ENCODE measurements at places on chromosomes 16 and 17.

DNA sequence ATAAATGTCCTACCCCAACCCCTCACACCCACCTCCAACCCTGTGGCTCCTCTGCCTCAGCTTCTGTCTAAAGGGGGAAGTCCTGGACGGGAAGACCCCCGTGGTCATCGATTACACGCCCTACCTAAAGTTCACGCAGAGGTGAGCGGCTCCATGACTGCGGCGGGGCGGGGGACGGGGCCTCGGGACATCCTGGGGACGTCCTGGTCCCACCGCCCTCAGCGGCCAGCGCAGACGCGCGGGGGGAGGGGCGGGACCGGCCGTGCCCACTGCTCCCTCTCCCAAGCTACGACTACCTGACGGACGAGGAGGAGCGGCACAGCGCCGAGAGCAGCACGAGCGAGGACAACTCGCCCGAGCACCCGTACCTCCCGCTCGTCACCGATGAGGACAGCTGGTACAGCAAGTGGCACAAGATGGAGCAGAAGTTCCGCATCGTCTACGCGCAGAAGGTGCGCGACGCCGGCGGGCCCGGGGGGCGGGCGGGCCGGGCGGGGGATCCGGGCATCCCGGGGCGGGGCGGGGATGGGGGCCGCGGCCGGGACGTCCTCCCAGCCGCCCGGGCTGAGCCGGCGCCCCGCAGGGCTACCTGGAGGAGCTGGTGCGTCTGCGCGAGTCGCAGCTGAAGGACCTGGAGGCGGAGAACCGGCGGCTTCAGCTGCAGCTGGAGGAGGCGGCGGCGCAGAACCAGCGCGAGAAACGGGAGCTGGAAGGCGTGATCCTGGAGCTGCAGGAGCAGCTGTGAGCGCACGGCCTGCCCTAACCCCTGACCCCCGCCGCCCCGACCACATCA, 6.7 kb downstream of the RUNDC3A start:
- no peak for DNase-seq

GRCh38 chr17:8888704-8889302, 21.3 kb upstream of the PIK3R6 start:
- no peak for DNase-seq

- no peak for DNase-seq
Measured at GRCh38 chr17:44759086-44759915, 513 bp downstream of the ADAM11 start.

- DNase-seq = no peak
Measured at GRCh38 chr17:19533718-19534561, at the start of gene SLC47A1. TSS of gene SLC47A1 (plus strand) at chr17:19533854. CDS start at chr17:19533940, 86 bp downstream.

GRCh38 chr17:59527325-59527917, 38.0 kb upstream of the DHX40 start:
- no peak for DNase-seq

GRCh38 chr17:69712801-69713311, 298.4 kb downstream of the MAP2K6 start:
- no peak for DNase-seq

DNA sequence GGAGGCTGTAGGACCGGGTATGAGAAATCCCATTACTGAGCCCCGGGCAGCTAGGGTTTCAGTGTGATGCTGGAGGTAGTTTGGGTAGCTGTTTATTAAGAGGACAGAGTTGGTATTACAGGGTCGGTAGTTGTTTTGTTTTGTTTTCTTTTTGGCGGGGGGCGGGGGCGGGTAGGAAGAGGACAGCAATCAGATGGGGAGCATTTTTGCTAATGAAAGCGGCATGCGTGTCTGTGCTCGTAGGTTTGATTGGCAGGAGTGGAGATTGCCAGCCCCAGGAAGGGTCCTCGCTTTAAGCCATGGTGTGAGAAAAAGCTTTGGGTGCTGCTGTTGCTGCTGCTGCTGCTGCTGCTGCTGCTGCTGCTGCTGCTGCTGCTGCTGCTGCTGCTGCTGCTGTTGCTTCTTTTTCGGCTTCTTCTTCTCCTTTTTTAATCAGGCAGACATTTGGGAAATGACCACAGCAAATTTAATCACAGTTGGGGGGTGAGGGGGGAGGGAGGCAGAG, 498.5 kb upstream of the ZFHX3 start:
- DNase-seq = no peak

- DNase-seq = no peak
Measured at GRCh38 chr16:85897382-85897781, 1.6 kb upstream of the IRF8 start.

DNA sequence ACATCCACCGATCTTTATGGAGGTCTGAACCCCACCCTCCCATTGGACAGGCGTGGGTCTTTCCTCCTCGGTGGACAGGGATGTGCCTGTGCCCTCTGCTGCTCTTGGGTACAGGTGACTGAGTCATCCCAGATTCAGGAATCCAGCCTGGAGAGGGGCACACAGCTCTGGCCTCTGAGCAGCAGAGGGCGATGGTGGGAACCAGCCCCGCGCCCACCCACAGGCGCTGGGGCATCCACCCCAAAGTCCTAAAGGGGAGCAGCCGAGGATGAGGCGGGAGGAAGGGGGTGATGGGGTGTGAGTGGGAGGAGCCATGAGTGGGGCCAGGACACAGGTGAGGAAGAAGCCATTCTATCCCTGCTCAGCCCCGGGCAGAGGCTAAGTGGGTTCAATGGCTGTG, 35.0 kb downstream of the ENGASE start:
- DNase-seq = no peak

DNA sequence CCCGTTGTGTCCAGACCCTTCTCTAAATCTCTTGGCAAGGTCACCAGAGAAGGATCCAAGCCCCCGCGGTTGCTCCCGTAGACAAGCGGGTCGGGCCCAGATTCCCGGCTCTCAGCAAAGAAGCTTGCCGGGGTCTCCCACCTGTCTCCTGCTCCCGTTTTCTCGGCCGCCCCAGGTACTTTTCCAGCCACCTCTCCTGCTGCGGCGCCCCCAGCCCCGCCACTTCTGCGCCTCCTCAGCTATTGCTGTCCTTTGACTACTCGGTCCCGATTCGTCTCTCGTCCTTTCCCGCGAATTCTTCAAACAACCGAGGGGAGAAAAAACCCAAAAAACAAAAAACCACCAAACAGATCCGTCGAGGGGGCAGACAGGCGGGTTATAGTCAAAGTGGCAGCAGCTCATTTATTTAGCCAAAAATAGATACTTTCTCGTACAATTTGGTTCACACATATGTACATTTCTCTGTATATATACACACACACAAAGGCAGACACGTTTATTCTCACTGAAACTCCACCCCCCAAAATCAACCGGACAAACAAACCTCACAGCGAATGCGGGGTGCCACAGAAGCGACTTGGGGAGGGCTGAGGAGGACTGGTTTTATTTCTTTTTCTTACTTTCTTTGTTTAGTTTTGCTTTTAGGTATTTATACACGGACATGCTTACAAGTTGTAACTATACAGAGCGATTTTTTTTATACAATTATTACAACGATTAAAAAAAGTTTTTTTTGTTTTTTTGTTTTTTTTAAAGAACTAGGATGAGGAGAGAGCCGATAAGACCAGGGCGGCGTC, 3.5 kb downstream of the IRX3 start:
- no peak for DNase-seq

- DNase-seq = no peak
Measured at GRCh38 chr17:47872019-47872650, 21.2 kb upstream of the SP6 start.

DNA sequence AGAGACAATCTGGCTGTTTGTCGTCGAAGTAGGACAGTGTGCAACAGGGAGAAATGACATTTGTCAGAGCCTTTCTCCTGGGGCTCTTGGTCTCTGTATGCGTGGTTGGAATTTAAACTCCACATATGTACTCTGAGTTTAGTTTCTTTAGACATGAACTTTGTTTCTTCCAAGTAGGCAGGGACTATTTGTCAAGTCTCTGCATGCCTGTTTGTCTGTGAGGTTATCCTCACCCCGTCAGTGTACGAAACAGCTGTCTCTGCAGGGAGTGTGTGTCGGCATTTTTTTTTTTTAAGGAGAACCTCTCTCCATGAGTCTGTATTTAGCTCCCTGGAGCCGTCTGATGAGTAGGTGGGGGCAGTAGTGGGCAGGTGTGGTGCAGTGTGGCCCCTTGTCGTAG, 29.7 kb downstream of the NDEL1 start:
- DNase-seq = no peak

DNA sequence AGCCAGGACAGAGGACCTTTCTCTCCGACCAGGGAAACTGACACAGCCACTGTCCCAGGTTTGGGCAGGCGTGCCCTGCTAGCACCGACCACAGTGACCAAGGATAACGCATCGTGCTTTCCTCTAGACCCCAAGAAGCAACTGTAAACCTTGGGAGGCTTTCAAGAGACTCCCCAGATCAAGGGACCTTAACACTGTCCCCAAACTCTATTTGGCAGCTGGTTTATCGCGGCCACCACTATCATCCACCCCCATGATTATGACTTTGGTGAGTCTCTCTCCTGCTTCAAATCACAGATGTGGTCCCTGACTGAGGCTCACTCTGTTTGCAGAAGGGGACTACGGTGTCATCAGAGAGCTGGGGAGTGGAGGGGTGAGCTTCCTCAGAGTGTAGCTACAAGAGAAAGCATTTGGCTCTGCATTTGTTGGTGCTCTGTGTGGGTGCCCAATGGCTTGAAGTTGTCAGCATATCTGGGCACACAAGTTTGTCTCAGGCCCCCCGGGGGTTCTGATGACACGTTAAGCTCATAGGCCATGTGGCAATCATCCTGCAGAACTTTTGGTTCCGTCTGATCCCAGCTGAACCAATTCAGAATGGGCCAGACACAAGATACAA, 408.0 kb downstream of the SLC39A11 start:
- no peak for DNase-seq

- peak; percentile 60 for DNase-seq
Measured at GRCh38 chr17:58344791-58345157, 7.2 kb downstream of the SUPT4H1 start.
